ENCODE measurements at places on chromosomes 2 and 18. TPM values are rescaled to one million over a fixed set of nuclear protein-coding genes. Genes with fewer than 3 reads are reported as not detected.

Gene EMILIN1
- 1.1 TPM for total RNA-seq

DNA sequence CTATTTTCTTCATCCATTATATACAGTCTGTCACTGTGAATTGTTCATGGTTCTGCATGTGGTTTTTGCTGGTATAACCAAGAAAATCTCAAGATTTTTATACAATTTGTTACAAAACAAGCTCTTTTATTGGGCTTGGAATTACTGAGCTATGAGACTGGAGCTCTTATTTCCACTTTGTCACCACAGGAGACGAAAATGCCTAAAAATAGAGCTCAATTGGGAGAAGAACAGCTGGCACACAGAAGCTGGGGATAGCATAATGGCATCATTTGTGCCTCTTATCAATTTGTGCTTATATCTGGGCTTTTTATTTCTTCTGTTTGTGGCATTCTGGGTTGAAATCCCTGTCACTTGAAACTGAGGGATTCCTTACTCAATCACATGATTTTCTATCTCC, 219.1 kb downstream of the CALCRL start:
- H3K4me1 ChIP-seq, result no peaks in the 10 kb centered on the region
- no peaks in the 10 kb centered on the region for H3K36me3 ChIP-seq
- H3K4me3 ChIP-seq, result no peak overlapping the region
- H3K27ac ChIP-seq, result no peak overlapping the region

DNA sequence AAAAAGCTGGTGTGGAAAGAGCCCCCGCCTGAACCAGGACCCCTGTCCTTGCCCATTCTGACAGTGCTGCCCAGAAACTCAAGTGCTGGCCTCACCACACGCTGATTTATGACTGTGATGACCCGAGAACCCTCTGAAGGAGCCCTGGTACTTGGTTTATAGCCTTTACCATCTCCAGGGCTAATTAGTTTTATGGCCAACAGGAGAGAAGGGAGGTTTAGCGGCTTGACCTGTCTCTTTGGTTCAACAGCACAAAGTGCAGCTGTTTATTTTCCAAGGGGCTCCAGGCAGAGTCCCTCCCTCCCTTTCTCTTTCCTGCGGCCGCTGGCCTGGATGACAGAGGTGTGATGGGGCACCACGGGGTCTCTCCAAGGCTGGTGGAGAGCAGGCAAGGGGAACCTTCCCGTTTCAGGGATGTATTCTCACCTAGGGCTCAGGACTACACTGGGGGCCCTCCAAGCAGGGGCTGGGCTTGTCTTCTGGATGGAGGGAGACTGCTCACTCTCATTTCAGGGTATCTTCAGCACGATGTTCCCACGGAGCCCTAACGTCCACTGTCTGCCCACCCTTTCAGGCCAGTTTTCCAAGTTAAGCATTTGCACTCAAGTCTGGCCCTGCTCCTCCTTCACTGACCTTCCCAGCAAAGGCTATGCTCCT, 174.2 kb upstream of the GLI2 start:
- no peak overlapping the region for H3K27ac ChIP-seq
- H3K4me3 ChIP-seq, result no peak overlapping the region
- no peaks in the 10 kb centered on the region for H3K36me3 ChIP-seq

Gene PLEKHH2
- 10.4 TPM for total RNA-seq

Gene TSPYL6
- total RNA-seq, result not detected

GRCh38 chr18:78699499-78699898, 280.1 kb upstream of the SALL3 start:
- H3K36me3 ChIP-seq, result no peaks in the 10 kb centered on the region
- H3K27me3 ChIP-seq, result peaks cover 25% of the 10 kb centered on the region
- no peak overlapping the region for H3K27ac ChIP-seq

DNA sequence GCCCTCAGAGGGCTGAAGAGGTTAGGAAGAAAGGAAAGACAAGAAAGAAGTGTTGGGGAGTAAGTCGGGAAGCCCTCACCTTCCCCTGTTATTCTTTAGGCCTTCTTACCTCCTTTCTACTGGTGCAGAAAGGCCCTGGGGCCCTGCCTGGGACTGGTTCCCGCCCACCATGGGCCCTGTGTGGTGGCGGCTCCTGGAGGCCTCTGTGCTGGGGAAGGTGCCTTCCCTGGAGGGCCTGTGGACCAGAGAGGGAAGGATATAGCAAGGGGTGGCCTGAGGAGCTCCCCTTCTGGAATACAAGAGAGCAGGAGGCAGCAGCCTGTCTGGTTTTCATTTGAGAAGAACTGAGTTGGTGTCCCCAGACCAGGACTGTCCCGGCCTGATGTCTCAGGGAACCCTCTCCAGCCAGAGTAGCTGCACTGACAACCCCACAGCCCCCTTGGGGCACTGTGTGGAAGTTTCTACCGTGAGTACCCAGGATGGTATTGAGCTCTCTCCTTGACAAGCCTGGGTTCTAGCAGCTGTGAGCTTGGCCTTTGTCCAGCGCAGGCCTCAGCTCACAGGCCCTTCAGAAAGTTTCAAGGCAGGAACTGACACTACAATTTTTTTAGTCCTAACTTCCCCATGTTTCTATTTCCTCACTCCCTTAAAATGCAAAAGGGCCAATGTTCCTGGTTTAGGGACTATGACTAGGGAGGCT, 47.1 kb downstream of the EFR3B start:
- no peaks in the 10 kb centered on the region for H3K27me3 ChIP-seq
- H3K4me3 ChIP-seq, result no peak overlapping the region
- H3K27ac ChIP-seq, result peak overlapping the region; percentile 73
- peaks cover 11% of the 10 kb centered on the region for H3K4me1 ChIP-seq
- no peak for DNase-seq

DNA sequence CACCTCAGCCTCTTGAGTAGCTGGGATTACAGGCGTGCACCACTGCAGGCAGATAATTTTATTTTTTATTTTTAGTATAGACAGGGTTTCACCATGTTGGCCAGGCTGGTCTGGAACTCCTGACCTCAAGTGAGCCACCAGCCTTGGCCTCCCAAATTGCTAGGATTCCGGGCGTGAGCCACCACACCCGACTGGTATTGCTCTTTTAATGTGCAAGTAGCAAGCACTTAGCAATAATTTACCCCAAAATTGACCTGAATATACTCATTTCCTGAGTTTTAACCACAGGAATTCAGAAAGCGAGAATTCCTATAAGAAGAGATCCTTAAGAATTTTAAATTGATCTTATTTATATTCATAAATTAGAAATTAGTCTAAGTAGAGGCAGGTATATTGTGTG, 169.1 kb downstream of the CDH2 start:
- DNase-seq, result no peak
- H3K4me1 ChIP-seq, result no peaks in the 10 kb centered on the region
- H3K4me3 ChIP-seq, result no peak overlapping the region

DNA sequence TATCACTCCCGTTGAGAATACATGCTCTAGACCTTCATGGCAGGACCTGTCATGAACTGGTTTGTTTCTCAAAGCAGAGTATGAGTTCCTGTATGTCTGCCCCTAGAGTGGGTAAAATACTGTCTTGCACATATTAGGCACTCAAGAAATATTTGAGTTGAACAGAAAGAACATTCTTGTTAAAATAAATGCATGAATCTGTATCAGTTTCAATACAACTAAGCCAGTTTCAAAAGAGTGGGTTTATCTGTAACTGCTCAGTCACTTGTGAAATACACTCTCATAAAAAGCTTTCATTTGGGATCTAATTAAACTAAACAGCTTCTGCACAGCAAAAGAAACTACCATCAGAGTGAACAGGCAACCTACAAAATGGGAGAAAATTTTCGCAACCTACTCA, 69.2 kb downstream of the RFTN2 start:
- no peaks in the 10 kb centered on the region for H3K4me1 ChIP-seq
- no peak for DNase-seq
- no peaks in the 10 kb centered on the region for H3K36me3 ChIP-seq
- H3K27ac ChIP-seq, result no peak overlapping the region
- no peak overlapping the region for H3K4me3 ChIP-seq
- no peaks in the 10 kb centered on the region for H3K27me3 ChIP-seq

- DNase-seq, result no peak
- H3K36me3 ChIP-seq, result no peaks in the 10 kb centered on the region
- no peak overlapping the region for H3K27ac ChIP-seq
- peaks cover 2% of the 10 kb centered on the region for H3K4me1 ChIP-seq
- H3K4me3 ChIP-seq, result no peak overlapping the region
- no peaks in the 10 kb centered on the region for H3K27me3 ChIP-seq
Observed at GRCh38 chr2:48601349-48601748, 16.3 kb upstream of the GTF2A1L start.

Gene IL36G
- total RNA-seq, result not detected

DNA sequence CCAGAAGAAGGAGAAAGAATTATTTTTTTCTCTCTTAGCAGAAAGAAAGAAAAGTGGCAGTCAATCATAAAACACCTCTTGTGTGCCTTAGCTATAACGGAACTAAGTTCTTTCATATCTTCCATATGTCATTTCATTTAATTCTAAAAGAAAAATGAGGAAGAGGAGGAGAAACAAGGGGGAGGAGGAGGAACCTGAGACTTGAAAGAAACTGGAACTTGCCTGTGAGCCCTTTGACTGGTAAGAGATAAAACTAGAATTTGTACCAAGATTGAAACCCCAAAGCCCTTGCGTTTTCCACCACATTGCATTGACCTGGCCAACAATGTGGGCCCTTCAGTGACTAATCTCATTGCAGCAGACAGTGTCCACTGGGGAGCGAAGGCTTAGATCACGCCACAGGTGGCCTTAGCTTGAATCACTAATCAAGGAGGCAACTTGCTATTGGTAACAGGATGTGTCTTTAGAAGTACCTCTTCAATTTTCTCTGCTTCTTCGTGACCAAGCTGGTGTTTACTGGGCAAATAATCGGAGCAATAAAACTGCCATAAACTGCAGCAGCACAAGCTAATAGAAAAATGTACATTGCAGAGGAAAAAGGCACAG, 307.9 kb downstream of the CLIP4 start:
- H3K27me3 ChIP-seq, result peaks cover 15% of the 10 kb centered on the region
- no peak overlapping the region for H3K27ac ChIP-seq
- DNase-seq, result no peak
- no peak overlapping the region for H3K4me3 ChIP-seq

Gene GAL3ST2
- total RNA-seq, result 0.51 TPM

Gene FAP
- total RNA-seq, result not detected

Gene KIF5C
- total RNA-seq, result 26.8 TPM

GRCh38 chr2:176138923-176139660, 9.6 kb downstream of the HOXD8 start:
- H3K27me3 ChIP-seq, result peaks cover 95% of the 10 kb centered on the region
- no peak overlapping the region for H3K4me3 ChIP-seq
- H3K27ac ChIP-seq, result no peak overlapping the region

DNA sequence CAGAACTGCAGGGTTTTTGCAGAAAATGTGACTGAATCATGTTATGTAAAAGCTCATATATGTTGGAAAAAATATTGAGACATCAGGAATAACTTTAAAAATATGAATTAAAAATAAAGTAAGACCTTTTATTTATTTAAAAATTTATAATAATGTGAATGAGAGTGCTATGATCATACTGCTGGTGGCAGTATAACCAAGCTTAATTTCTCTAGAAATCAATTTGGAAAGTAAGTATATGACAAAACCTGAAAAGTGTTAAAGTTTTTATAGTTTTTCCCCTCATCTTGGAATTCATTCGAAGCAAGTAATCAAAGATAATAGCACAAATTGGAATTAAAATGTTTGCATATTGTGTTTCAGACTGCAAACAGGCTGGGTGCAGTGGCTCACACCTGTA, 7.5 kb downstream of the SLC39A10 start:
- H3K27me3 ChIP-seq, result no peaks in the 10 kb centered on the region
- DNase-seq, result no peak
- no peaks in the 10 kb centered on the region for H3K36me3 ChIP-seq
- no peak overlapping the region for H3K27ac ChIP-seq

DNA sequence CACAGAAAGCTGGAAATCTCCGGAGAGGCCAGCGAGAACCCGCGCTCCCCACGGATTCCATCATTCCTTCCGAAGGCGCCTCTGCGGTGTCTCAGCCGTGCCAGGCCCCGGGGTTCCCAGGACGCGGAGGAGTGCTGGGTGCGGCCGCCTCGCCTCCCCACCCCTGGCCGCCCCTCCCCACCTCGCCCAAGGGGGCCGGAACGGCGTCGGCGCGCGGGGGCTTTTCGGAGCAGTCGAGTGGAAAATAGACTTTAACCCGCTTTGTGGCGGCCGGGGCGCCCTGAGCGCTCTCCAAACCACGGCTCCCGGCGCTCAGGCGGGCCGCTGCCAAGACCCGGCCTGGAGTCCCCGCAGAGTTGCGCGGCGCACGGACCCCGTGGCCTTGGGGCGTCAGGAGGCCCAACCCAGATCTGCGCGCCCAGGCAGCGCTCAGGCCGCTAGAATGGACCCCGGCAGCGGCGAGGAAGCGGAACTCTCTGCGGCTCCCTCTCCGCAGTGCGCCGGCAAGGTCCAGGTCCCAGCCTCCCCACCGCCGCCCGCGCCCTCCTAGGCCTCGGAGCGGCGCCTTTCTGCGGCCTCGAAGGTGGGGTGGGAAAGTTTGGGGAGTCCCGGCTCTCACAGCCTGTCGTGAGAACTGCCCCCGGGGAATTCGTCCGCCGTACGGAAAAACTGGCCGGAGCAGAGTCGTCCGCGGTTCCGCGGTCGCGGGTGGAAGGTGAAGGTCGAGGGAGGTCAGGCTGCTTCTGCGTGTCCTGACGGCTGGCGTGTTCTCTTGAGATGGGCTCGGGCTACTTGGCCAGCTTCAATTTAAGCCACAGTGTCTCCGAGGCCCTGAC, 1.2 kb upstream of the EMX1 start:
- H3K4me3 ChIP-seq, result peak overlapping the region; percentile 65
- H3K4me1 ChIP-seq, result peaks cover 10% of the 10 kb centered on the region
- no peaks in the 10 kb centered on the region for H3K36me3 ChIP-seq
- peak; percentile 57 for DNase-seq
- peaks cover 84% of the 10 kb centered on the region for H3K27me3 ChIP-seq

Gene TUBA3E
- total RNA-seq, result not detected

Gene UGT1A3
- not detected for total RNA-seq

Gene M1AP
- total RNA-seq, result 2.5 TPM

Gene CCDC148
- 4.6 TPM for total RNA-seq

Gene ALPP
- not detected for total RNA-seq

DNA sequence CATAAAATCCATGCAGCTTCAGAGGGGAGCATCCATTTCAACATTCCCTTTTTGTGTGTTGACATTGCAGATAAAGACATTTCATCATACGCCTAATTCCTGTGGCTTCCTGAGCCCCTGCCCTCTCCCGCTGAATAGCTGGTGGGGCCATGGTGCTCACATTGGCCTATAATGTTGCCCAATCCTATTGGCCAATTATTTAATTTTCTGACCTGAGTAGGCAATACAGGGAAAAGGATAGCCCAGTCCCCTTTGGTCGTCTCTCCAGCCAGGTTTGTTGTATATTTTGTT, 163.8 kb upstream of the MYCN start:
- DNase-seq, result no peak
- no peak overlapping the region for H3K4me3 ChIP-seq
- H3K36me3 ChIP-seq, result no peaks in the 10 kb centered on the region
- no peak overlapping the region for H3K27ac ChIP-seq

DNA sequence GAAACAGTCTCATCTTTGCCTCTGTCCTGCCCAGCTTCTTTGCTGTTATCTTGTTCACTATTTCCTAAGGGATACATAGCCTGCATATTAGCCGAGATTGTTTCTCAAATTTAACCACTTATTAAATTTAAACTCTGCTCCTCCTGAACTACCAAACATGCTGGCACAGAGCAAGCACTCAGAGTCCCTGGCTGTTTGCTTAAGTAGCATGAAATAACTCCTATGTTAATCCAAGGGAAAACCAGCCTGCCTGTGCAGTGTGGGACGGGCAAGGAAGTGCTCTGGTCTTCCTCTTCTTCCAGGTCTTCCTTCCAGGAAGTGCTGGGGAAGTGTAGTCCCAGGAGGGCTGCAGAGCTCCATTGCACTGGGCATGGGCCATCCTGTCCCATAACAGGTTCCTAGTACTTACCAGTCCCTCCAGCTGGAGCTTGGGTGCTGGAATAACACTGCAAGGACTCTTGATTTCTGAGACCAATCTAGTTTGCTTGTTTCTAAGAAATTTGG, 95.9 kb upstream of the IL1R2 start:
- no peak overlapping the region for H3K27ac ChIP-seq
- H3K27me3 ChIP-seq, result no peaks in the 10 kb centered on the region
- DNase-seq, result no peak
